ENCODE measurements at places on chromosomes 11 and 22.

- no peak for DNase-seq
Measured at GRCh38 chr11:120688163-120688562, 176.6 kb downstream of the GRIK4 start.

GRCh38 chr22:24408630-24409029 lies 18.8 kb upstream of the ADORA2A start:
- DNase-seq: no peak

DNA sequence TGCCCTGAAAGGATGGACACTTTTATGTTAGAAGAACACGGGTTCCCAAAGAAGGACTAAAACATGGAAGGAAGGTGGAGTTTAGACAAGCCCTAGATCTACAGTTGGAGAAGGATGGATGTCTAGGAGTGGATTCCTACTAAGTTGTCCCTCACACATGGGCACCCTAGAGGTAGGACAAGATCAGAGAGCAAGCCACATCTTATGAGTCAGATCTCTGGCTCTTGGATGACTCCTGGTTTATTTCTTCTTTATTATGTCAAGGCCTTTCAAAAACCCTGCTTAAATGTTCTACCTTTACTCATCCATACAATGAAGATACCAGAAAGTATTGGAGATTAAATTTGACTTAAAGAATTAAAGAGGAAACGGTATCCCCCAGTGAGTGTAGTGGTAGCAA lies 34.4 kb downstream of the PRCP start:
- no peak for DNase-seq

GRCh38 chr11:14451825-14452224 lies 47.8 kb downstream of the COPB1 start:
- no peak for DNase-seq

DNA sequence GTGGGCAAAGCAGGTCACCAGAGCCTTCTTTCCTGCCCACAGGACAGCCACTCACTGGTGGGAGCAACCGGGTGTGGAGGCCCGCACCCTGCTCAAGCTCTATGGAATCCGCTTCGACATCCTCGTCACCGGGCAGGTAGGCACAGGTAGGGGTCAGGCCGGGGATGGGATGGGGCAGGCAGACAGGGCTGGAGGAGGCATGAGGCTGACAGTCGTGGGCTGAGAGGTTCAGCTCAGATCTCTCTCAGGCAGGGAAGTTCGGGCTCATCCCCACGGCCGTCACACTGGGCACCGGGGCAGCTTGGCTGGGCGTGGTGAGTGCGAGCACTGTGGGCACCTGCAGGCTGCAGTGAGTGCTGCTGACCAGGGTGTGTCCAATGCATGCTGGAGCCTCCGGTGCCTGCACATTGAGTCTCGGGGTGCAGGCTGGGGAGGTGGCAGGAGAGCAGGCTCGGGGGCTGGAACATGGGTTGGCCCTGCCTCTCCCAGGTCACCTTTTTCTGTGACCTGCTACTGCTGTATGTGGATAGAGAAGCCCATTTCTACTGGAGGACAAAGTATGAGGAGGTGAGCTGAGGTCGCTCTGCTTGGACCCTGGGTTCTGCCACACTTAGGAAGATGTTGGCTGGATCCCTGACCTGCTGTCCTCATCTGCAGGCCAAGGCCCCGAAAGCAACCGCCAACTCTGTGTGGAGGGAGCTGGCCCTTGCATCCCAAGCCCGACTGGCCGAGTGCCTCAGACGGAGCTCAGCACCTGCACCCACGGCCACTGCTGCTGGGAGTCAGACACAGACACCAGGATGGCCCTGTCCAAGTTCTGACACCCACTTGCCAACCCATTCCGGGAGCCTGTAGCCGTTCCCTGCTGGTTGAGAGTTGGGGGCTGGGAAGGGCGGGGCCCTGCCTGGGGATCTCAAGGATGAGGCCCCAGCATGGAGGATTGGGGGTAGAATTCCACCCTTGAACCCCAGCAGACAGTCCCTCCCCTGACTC lies 6.3 kb downstream of the SLC7A4 start:
- no peak for DNase-seq

- no peak for DNase-seq
Measured at GRCh38 chr11:57487021-57487778, 26.9 kb downstream of the RTN4RL2 start.

DNA sequence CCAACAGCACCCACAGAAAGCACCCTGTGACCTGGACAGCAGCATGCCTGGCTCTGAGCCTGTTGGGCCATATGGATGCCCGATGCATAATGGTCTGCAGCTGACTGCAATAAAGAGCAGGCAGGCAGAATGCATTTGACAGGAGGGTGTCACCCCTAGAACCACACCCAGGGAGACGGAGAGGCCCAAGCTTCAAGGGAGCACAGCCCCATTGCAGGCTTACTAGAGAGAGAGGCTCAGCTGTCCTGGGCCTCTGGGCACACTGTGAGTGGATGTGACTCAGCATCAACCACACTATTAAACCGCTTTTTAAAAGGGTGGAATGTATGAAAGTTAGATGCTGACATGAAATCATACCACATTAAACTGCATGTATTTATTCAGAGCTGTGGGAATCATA lies 365.3 kb downstream of the CTTN start:
- no peak for DNase-seq

- DNase-seq: no peak
Measured at GRCh38 chr11:134098566-134099184, 29.8 kb downstream of the JAM3 start.

- no peak for DNase-seq
Measured at GRCh38 chr22:19525116-19525660, 978 bp upstream of the CLDN5 start.

DNA sequence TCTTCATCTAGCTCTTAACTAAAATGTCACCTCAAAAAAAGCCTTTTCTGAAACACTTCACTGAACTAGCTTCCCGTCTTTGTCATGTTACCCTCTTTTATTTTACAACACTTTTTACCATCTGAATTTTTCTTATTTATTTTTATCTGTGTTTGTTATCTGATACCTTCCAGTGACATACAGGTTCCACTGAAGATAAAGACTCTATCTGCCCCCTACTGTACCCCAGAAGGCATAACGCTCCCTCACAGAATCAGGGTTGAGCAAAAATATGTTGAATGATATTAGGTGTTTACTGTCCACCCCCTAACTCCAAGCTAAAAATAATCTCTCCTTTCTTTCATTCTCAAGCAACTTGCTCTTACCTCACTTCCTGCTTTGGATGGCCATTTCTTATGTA lies 654.2 kb downstream of the NELL1 start:
- DNase-seq: no peak

GRCh38 chr11:18304745-18305144 lies 17.2 kb downstream of the HPS5 start:
- DNase-seq: no peak

DNA sequence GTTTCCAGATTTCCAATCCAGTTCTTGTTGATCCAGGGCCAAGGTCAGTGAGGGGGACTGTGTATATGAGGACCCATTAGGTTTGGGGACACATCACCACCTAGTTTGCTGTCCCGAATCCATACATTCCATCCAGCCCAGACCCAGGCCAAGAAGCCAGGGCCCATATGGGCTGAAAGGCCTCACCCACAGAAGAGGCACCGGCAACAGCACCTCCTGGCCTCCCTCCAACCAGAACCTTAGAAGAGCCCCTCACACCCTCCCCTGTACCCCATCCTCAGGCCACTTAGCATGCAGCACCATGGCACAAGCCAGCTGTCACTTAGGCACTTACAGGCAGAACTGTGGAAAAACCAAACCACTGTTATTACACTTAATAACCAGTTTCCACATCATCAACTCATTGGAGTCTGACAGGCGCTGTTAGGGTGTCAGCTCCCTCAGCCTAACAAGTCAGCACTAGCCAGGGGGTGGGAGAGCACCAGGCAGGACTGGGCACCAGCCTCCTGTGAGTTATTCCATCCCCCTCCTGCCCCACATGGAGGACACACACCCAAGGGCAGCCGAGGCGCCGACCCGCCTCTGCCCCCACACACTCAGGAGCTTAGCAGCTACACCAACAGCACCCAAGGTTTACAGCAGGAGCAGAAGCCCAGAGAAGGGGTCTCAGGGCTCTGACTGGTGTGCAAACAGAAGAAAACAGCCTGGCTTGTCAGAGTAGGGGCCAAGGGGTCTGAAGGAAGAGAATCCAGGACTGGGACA lies 132.0 kb downstream of the BUD13 start:
- DNase-seq: no peak

- no peak for DNase-seq
Measured at GRCh38 chr22:44092636-44093220, 68.6 kb downstream of the PARVB start.

- no peak for DNase-seq
Measured at GRCh38 chr11:35764417-35764816, 101.8 kb downstream of the TRIM44 start.

GRCh38 chr11:20873054-20873453 lies 203.7 kb downstream of the NELL1 start:
- DNase-seq: no peak

DNA sequence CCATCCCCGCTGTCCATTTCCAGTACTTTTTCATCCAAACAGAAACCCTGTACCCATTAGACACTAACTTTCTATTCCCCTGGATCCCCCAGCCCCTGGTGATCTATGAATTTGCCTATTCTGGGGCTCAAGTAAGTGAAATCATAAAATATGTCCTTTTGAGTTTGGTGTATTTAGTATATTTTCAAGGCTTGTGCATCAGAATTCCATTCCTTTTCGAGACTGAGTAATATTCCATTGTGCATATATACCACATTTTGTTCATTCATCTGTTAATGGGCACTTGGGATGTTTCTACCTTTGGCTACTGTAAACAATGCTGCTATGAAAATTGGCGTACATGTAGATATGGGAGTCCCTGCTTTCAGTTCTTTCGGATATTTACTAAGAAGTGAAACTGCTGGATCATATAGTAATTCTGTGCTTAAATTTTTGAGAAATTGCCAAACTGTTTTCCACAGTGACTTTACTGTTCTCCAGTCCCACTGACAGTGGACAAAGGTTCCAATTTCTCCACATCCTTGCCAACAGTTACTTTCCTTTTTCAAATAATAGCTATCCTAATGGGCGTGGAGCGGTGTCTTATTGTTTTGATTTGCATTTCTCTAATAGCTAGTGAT lies 16.1 kb downstream of the APLP2 start:
- DNase-seq: no peak

DNA sequence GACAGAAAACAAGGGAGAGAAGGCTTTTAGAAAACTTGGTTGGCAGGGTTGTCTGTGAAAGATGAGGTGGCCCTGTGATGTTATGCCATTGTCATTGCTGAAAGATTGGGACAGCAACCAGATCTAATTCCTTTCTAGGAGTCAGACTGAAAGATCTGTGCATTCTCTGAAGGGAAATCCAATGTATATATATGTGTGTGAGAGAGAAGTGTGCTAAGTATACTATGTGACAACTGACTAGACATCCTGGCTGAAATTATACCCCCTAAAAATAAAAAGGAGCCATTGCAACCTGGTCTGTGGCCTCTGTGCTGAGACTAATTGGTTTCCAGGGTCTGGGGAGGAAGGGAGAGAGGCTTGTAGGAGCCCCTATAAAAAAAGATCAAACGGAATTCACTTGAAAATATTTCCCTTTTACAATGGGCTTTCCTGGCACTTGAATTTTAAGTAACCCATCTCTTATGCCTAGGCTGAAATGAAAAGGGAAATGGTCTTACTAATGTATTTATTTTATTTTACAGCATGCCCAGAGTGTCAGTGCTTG lies 1.2 kb upstream of the MPPED2 start:
- DNase-seq: no peak

DNA sequence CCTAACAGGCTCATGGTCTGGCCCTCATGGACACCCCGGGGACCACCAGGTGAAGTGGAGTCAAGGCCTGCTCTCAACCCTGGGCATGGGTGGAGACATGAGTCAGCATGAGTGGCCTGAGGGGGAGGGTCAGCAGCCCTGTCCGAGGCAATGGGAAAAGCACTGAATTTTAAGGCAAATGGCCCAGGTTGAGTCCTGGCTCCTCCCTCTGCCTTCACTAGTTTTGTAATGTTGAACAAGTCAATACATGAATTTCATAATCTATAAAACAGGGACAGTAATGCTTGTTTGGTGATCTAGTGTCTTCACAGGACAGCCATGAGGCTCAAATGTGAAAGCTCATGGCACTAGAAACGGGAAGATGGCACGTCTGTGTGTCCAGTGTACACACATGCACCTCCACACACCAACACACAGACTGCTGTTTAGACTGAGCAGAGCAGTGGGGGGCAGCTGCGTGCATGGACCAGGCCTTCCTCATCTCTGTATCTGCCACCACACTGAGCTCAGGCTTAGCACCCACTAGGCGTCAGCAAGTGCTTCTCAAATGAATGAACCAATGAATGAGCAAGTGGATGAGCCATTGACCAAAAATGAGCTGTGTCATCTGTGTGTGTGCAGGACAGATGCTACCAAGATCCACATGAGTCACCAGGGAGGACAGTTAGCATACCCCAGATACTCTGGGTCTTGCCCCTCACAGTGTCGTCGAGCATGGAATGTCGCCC lies 63.4 kb downstream of the NRXN2 start:
- no peak for DNase-seq

DNA sequence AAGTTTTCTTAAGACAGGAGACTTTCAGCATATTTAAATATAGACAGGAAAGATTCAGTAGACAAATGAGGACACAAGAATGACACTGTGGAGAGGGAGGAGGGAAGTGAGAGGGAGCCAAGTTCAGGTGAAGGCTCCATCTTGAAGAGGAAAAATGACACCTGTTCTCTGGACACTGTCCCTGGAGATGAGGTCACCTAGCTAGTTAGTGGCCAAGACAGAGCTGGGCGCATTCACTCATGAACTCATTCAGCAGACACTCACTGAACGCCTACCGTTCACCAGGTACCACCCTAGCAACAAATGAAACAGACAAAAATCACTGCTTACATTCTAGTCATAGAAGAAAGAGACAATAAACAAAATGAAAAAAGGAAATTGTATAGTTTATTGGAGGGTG lies 103.3 kb upstream of the PARVA start:
- no peak for DNase-seq

DNA sequence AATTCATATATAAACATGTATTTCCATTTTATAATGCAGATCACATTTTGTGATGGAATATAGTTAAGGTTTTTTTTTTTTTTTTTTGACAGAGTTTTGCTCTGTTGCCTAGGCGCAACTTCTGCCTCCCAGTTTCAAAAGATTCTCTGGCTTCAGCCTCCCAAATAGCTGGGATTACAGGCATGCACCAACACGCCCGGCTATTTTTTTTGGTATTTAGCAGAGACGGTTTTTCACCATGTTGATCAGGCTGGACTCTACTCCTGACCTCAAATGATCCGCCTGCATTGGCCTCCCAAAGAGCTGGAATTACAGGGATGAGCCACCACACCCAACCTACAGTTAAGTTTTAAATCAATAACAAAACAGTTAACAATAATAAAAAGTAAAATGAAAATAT lies 18.8 kb downstream of the XKR3 start:
- DNase-seq: no peak

DNA sequence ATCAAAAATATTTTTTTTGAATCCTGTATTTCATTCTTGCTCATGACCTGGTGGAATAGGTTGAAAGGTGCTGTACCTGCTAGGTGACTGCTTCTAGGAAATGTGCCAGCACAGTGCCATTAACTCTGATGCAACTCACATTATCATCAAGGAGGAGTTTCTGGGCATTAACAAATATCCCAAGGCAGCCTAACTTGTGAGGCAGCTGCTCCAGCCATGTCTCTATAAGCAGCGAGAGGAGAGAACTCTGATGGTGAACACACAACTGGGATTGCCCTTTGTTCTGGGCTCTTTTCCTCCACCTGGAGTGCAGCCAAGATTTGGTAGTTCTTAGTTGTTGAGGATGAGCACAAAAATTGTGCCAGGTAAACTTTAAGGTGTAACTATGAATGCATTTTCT lies 25.6 kb downstream of the HEPHL1 start:
- DNase-seq: no peak

- no peak for DNase-seq
Measured at GRCh38 chr11:20754933-20755332, 85.5 kb downstream of the NELL1 start.

GRCh38 chr22:27886843-27887151 lies 32.3 kb downstream of the PITPNB start:
- DNase-seq: no peak
